Activated gamma-delta T cell treated with anti-CD3 and anti-CD28 coated beads, Interleukin-2, amount 50 U/mL, for 16 hours (primary cell): ENCODE measurements at places on chromosomes 3 and 15.
A peak's percentile ranks its signal among the peaks of the same experiment; 100 is the strongest.

DNA sequence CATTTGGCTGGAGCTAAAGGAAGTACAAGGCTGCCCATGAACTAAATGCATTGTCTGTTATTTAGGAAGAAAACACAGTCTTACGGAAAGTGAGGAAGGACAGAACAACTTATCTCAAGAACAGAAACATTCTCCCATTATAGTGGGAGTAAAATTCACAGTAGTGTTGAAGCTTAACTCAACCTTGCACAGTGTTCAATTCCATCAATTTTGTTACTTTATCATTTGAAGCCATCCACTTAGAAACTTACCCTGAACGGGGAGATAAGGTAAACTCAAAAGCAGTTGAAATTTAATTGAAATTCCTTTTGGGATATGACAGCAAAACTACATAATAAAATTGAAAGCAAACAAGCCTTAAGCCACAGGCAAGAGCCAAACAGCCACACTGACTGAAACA lies 186.9 kb downstream of the PCCB start:
- no peak for DNase-seq

DNA sequence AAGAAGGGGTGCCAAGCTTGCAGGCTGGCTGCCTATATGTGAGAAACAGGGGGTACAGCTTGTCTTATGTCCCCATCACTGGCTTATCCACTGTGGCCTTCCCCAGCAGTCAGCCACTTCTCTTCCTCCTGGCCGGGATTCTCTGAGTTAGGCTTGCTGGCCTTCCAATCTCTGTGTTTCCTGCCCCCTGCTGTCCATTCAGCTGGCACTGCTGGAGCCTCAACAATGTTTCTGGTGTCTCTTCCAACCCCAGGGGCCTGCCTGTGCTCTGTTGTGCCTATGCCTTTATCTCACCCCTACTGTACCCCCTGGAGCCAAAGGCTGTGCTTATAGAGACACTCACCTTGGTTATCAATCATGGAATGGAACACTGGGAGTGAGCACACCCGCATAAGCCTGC lies 36.5 kb downstream of the ANAPC13 start:
- DNase-seq: no peak

DNA sequence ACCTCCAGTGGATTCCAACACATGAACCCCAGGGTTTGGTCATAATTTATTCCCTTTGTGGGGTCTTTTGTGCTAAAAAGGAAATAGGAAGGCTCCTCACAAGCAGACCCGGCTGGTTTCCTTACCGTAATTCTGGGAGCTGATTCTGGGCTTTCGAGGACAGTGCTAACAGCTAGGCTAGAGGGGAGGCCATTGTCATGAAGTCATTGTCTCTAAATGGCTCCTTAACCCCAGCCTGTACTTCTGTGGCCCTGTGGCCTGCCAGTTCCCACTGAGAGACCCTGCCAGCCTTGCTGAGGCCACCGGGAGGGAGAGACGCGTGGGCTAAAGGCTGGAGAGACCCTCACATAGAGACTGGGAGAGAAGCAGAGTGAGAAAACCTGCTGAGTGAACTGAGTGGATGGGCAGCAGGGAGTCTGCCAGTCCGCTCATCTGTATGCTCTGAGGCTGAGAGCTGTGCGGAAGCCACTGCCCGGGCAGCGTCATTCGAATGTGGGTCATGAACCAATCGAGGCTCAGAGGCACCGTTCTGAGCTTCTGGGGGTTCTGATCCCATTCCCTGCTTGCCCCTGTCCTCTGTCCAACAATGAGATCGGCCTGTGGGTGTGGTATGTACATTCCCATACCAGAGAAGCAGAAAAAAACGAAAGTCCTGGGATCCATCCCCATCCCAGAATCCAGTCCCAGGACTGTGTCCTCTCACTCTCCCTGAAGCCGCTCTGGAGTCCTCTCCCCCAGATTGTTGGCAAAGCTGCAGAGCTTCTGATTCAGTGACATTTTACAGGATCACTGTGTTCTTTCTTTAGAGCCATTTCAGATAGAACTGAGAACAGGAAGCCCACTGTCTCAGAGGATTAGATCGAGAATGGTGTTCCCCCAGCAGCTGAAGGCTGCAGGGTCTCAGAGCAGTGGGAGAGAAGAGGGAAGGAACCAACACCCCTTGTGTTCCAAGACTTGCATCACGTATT lies 21.3 kb upstream of the DGKG start:
- no peak for DNase-seq

DNA sequence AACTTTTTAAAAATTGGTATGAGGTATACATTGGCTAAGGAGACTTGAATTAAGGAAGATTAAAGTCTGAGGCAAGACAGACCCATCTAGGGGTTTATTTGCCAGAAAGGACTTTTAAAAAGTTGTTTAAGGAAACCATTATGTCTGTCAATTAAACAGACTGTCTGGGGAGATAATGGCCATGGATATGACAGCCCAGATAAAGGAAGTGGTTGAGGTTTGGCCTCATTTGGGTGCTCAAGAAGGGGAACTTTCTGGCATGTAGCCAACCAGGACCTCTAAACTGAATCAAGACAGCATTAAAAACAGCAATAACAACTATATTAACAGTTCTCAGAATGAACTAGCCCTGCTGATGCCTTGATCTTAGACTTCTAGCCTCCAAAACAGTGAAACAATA lies 9.9 kb upstream of the CD200R1L start:
- DNase-seq: no peak

- no peak for DNase-seq
Measured at GRCh38 chr3:63585927-63586326, 66.5 kb upstream of the SNTN start.

GRCh38 chr15:78930577-78931388 lies 14.1 kb downstream of the CTSH start:
- DNase-seq: no peak

DNA sequence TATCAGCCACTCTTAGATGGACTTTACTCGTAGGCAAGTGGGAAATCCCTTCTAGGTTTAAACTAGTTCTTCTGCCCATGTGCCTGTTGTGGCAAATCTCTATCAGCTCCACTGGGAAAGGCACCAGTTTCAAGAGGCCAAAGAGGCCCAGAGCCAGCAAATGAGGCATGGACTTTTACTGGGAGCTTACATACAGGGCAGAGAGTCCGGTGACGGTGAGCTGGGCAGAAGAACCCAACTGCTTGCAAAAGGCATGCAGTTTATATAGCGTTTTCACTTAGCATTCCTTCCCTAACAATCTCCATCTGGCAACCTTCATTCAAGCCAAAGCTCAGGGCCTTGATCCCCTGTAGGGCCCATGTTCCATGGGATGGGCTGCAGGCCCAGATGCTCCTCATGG lies 93.0 kb upstream of the C3orf80 start:
- DNase-seq: no peak

GRCh38 chr3:156150434-156151066 lies 30.2 kb downstream of the KCNAB1 start:
- peak; percentile 10 for DNase-seq
